ENCODE measurements at places on chromosomes 4 and X. TPM values are rescaled to one million over a fixed set of nuclear protein-coding genes. Genes with fewer than 3 reads are reported as not detected.

SCD5 gene
- 28.4 TPM for total RNA-seq

BEND4 gene
- 0.53 TPM for total RNA-seq

DNA sequence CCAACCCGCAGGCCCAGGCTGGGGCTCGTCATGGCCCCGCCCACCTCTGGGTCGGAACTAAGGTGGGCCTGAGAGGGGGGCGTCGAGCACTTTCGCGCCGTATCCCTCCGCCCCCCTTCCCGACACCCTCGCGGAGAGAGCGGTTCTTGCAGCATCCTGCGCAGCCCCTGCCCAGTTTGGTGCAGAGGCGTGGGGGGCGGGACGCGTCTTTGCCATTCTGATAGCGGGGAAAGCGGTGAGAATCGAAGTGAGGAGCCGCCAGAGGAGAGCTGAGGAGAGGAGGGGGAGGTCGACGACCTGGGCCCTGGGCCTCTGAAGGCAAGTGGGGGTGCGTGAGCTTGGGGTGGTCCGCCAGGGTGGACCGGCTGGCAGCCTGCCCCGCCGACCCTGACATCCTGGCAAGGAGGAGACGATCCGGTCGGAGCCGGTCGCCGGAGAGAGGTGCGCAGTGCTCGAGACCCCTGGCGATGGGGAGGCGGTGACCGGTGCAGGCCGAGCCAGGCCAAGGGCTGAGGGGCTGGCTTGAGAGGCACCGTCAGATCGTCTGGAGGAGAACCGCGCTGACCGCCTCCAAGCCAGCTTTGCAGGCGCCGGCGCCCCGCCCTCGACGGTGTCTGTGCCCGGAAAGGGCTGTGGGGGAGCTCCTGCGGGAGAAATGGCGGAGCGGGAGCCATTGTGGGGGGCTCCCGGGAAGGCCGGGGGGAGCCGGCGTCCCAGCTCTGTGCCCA is 25.5 kb downstream of the GPRASP3 start:
- DNase-seq = no peak

GRCh38 chrX:100720301-100720700 is 11.6 kb downstream of the SYTL4 start:
- DNase-seq = no peak

GRCh38 chrX:7179446-7179845 is 31.5 kb upstream of the PUDP start:
- DNase-seq = no peak

All from glomerular endothelial cell (primary cell).